ENCODE measurements at places on chromosomes 5 and 9. TPM values are rescaled to one million over a fixed set of nuclear protein-coding genes. Genes with fewer than 3 reads are reported as not detected.

The SLC34A1 gene
- total RNA-seq: not detected

The DND1 gene
- total RNA-seq: 1.1 TPM

The LCN15 gene
- total RNA-seq: not detected

DNA sequence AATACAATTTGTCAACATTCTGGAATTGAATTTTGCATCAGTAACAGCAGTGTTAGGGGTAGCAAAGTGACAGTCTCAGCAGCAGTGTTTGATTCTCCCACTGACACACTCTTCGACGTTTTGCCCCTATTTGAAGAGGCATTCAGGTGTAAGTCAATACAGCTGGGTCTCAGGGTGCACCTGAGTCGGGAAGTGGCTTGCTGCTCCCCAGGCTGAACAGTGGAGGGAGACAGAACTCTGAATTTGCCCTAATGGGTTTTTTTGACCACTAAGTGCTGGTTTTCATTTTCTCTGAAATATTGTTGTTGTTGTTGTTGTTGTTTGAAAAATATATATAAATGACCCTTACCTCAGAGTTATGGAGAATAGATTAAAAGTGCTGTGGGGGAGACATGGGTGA, 223.2 kb downstream of the TLR4 start:
- no peak for DNase-seq

GRCh38 chr5:54229041-54229780, 81.2 kb downstream of the ARL15 start:
- DNase-seq: no peak

- no peak for DNase-seq
Measured at GRCh38 chr9:88684046-88684445, 149.1 kb downstream of the NXNL2 start.

DNA sequence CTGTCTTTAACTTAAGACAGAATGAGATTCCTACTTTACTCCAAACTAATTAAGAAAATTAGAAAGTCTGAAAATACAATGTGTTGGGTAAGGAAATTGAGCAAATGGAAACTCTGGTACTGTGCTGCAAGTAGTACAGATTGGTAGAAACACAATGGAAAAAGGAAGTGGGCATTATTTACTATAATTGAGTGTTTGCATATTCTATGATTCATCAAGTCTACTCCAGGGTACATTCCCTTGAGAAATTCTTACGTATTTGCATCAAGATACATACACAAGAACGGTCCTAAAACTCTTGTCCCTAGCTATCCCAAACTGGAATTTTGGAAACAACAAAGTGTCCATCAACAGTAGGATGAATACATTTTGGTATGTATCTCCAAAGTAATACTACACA, 123.5 kb upstream of the TARS1 start:
- DNase-seq: no peak

GRCh38 chr5:157650991-157651611, 1.1 kb downstream of the SOX30 start:
- DNase-seq: no peak

GRCh38 chr5:131272724-131273123, 8.9 kb downstream of the CDC42SE2 start:
- DNase-seq: no peak

- no peak for DNase-seq
Measured at GRCh38 chr9:133103183-133103986, 17.7 kb downstream of the RALGDS start.

DNA sequence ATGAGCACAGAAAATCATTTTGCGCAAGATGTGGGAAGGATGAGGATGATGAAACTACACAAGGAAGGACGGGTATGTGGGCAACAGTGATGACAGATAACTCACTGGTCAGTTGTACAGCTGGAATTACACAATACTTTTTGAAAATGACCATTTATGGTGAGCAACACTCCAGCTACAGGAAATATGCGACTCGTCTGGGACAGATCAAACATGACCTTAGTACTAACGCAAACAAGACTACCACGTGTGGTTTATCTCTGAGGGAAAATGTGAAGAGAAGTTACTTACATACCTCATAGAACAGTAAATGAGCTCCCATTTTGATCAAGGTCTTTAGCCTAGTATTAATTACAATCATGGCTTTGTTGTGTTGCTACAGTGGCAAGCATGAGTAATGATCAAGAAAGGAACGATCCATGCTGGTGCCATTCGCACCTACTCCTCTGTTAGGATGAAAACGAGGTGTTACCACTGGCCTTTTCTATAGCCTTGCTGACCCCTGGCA, 456.9 kb downstream of the BNC2 start:
- DNase-seq: no peak

DNA sequence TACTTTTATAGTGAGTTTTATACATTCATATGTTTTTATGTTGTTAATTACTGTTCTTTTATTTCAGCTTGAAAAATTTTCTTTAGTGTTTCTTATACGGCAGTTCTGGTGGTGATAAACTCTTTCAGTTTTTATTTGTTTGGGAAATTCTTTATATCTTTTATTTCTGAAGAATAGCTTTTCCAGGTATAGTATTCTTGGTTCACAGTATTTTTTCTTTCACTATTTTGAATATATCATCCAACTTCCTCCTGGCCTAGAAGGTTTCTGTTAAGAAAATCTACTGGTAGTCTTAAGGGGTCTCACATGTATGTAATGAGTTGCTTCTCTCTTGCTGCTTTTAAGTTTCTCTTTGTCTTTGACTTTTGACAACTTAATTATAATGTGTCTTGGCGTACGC, 79.4 kb downstream of the NXNL2 start:
- DNase-seq: no peak

- DNase-seq: no peak
Measured at GRCh38 chr5:90881626-90882150, 323.1 kb downstream of the ADGRV1 start.

All from glomerular endothelial cell (primary cell).